ENCODE measurements at places on chromosomes 11 and 22.

GRCh38 chr11:2475136-2475918 is 30.5 kb downstream of the KCNQ1 start:
- DNase-seq = no peak

- DNase-seq = no peak
These were observed 47.2 kb downstream of the CCDC34 start for GRCh38 chr11:27315836-27316235.

GRCh38 chr11:78954696-78955095 is 380.0 kb upstream of the NARS2 start:
- DNase-seq = no peak

DNA sequence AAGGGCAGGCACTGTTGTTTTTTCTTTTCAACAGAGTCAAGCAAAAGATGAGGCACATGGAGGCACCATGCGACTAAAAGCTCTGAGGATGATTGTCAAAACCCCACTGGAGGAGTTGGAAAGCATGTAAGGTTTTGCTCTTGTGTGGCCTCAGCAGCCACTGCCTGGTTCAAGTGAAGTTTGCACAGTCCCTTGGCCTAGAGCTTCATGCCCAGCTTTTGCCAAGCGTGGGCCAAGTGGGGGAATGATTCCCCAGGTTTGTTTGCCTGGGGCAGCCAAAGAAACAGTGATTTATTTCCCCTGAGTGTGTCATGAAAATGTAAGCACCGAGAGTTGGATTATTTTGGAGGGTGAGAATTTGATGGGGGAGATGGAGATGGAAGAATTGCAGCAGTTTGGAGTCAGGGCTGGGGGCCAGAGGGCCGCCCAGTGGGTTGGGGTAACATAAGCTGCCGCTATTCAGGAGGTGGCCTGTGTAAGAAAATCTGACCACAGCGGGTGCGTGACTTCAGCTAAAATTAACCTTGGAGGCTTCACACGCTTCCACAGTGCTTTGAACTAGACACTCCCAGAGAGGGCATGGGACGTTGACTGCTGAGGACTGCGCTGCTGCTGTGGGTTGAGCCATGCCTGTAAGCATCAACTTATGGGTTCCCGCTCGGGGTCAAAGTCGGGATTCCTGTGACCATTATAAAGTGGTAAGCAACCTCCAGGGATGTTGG is 100.7 kb downstream of the NAV2 start:
- no peak for DNase-seq

- DNase-seq = peak; percentile 48
These were observed 6.4 kb downstream of the GATD1 start for GRCh38 chr11:770642-771616.

DNA sequence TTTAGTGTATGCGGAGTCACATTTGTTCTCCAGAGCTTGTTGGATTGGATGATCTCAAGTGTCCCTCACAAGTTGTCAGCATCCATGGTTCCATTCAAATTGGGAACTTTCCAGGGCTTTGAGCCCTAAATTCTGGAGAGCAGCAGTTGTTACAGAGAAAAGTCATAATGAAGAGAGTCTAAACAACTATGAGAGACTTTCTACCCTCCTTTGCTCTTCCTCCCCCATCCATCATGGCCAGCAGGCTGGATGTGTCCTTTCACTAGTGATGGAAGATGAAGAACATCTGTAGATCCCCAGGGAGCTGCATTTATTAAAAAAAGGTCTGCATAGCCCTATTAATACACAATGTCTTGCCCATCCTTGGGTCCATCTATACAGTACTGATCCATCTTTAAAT is 129.6 kb upstream of the TIMP3 start:
- no peak for DNase-seq

- DNase-seq = no peak
These were observed 155.7 kb downstream of the NAV2 start for GRCh38 chr11:19868281-19868821.

DNA sequence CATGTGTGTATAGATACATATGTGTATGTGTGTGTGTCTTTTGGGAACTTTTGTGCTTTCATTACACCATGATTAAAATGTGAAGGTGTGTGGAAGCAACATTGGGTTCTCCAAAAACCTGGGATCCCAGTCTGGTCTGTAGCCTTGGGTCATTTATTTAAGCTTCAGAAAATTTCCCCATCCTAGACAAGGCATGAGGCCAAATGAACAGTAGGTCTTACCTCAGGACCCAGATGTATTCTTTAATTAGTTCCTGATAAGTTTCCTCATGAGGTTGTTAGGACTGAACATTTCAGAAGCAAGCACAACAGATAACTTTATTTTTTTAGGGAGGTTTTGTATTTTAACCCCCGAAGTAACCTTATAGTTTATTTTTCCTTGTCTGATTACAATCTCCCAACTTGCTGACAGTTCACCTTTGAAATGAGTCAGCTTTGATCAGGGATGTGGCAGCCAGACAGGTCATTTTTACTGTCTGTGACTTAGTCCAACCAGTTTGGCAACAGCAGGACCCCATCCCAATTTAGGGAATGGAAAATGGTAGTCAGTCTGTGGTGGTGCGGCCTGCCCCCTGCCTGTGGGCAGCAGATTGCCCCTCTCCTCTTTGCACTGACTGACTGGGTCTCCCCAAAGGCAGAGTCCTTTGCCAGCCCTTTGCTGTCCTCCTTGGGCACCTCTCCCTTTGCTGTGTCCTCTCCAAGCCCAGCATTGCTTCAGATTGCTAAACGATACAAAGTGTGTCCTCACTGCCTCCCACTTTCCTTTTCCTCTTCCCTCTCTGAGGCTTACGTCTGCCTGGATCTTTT is 88.3 kb downstream of the NAV2 start:
- no peak for DNase-seq

DNA sequence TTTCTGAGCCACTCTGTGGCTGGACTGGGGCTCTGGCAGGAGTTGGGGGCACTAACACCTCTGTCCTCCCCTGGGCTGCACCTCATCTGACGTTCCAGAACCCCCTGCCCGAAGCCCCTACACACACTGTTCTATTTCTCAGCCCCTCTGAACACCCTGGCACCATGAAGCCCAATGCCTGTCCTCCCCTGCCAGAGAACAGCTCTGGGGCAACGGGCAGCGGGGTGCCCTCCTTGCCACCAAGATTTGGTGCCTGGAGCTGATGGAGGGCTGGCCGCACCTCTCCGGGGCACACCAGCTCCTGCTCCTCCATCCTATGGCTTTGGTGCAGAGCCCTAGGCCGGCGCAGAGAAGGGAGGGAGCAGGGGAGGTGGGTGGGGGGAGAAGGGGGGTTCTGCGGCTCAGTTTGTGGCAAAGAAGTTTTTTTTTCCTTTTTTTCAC is 16.3 kb downstream of the DUSP8 start:
- peak; percentile 24 for DNase-seq

- DNase-seq = peak; percentile 54
These were observed 3.3 kb downstream of the VSIG2 start for GRCh38 chr11:124748481-124749343.

GRCh38 chr11:78268591-78269410 is 80.1 kb downstream of the USP35 start:
- no peak for DNase-seq

- DNase-seq = no peak
These were observed 325.7 kb downstream of the SHANK2 start for GRCh38 chr11:70926543-70927201.

DNA sequence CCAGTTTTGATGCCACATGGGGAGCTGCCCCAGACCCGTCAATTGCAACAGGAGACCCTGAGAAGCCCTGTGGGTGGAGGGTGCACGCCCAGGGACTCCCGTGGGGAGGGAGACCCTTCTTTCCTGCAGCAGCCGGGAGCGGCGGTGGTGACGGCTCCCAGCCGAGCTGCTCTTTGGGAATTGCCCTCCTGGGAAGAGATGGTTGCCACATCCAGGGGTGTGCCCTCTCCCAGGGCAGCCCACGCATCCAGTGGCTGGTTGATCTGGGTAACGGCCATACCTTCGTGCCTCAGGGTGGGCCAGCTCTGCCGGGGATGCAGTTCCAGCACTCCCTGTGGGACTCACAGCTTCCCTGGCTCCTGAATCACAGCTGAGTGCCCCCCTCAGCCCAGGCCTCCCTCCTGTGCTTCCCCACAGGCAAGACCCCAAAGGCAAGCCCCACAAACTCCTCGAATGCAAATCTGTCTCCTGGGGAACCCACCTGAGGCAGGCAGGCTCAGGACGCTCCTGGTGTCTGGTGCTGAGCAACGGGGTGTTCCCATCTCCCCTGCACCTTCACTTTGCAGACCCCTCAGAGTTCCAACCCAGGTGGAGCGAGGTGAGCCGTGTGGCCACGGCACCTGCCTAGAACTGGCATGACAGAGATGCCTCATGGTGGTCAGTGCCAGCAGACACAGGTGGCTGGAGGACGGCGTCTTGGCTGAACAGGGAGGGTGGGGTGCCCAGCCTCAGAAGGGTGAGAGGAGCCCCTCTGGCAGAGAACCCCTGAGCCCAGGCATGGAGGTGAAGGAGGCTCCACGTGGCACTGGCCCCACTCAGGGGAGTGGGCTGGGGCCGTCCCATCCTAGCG is 1027.4 kb downstream of the BRD1 start:
- no peak for DNase-seq

GRCh38 chr22:44181033-44181911 is 547 bp downstream of the PARVG start:
- peak; percentile 78 for DNase-seq

DNA sequence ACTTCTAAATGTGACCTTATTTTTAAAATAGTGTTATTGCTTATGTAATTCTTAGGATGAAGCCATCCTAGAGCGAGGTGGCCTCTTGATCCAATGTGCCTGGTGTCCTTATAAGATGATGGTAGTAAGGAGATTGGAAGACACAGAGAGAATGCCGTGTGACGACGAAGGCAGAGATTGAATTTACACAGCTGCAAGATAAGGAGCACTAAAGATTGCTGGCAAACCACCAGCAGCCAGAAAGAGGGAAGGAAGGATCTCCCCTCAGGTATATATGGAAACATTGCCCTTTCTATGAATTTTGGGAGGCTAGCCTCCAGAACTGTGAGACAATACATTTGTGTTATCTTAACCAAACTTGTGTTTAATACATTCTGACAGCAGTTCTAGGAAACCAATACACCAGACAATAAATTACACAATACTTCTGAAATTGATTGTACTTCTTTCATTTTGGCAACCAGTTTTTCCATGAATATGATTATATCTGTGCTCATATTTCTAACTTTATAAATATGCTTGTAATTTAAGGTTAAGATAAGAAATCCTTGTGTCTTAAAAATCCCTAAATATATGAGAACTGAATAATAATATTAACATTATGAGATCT is 86.3 kb upstream of the VPREB1 start:
- DNase-seq = no peak

DNA sequence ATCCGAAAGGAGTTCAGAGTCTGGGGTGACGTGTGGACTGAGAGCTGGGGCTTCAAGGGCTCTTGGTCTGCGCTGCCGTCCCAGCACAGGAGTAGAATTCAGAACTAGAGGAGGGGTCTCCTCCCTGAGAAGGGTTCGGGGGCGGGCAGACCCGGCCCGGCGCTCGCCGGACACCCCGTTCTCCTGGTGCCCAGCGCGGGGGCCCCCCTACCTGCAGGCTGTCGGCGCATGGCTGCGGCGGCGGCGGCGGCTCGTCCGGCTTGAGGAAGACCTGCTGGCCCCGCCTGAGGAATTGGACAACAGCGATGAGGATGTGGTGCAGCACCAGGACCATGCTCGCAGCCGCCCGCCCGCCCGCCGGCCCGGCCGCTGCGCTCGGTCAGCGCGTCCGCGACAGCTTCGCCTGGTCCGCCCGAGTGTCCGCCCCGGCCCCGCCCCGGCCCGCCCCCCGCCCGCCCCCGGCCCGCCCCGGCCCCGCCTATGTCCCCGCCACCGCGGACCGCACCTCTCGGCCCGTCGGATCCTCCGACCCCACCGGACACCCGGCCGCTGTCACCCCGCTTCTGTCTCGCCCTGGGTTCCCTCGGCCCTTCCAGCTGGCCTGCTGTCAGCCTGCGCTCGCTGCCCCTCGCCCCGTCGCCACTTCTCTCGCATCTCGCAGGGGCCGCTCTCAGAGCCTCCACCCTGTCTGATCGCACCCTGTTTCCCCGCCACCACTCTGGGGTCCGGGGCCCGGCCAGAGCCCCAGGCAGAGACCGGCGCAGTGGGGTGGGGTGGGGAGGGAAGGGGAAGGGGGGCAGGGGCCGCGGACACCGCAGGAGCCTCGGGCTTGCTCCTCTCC is 32.0 kb downstream of the PDE2A start:
- DNase-seq = peak; percentile 25

- DNase-seq = no peak
These were observed 311.9 kb downstream of the GUCY1A2 start for GRCh38 chr11:106706355-106706754.

DNA sequence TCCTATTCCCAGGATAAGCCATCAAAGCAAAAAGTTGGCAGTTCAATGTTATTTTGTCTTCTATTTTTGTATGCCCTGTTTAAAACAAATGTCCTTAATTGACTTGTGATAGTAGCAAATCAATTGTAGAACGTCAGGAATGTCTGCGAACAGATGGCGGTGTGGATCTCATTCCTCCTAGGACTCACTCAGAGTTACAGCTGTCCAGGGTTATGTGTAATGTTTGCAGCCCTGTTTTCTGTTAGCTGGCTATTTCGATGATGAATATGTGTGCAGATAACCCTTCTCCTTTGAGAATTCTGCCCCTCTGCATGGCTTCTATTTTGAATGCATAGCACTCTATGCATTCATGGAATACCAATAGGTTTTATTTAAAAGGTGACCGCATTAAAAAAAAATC is 1248.0 kb upstream of the CNTN5 start:
- DNase-seq = no peak

GRCh38 chr22:44349594-44349993 is 36.8 kb upstream of the SHISAL1 start:
- no peak for DNase-seq
